H9 (cell line): ENCODE measurements at places on chromosomes 3 and 15. TPM values are rescaled to one million over a fixed set of nuclear protein-coding genes. Genes with fewer than 3 reads are reported as not detected.

DNA sequence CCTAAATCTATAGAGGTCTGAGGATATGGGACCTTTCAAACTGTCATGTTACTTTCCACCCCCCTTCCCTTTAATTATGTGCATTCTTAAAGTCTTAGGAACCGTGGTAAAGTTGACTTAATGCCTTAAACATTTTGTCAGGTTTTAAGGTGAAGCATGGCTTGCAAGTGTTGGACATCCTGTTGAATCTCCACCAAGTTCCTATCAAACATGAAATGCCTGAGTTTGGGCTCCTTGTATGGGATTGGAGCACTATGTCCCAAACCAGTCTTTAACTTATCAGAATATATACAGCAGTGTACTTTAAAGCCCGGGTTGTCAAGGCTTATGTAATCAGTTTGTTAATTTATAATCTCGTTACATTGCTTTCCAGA is 1.1 kb downstream of the SNRK start:
- no peak for DNase-seq

- no peak for DNase-seq
These were observed 201.2 kb downstream of the OPA1 start for GRCh38 chr3:193794002-193794881.

GRCh38 chr3:73954506-73954905 is 329.8 kb upstream of the PDZRN3 start:
- DNase-seq: no peak

The ZNF609 gene
- 38.8 and 45.3 TPM in 2 replicates for total RNA-seq

DNA sequence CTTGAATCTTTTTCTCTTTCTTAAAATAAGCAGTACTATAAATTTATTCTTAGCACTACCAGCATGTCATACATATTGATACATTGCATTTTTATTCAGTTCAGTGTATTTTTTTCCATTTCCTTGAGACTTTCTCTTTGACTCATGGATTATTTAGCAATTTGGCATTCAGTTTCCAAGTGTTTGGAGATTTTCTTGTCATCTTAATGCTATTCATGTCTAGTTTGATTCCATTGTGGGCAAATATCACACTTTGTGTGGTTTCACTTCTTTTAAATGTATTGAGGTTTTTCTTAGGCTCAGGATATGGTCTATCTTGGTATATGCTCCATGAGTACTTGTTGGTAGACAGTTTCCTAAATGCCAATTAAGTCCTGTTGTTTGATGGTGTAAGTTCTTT is 99.5 kb downstream of the CHRNA7 start:
- no peak for DNase-seq

GRCh38 chr3:149660462-149660861 is 2.6 kb upstream of the WWTR1 start:
- DNase-seq: no peak

The MKRN3 gene
- not detected in 2 replicates for total RNA-seq

DNA sequence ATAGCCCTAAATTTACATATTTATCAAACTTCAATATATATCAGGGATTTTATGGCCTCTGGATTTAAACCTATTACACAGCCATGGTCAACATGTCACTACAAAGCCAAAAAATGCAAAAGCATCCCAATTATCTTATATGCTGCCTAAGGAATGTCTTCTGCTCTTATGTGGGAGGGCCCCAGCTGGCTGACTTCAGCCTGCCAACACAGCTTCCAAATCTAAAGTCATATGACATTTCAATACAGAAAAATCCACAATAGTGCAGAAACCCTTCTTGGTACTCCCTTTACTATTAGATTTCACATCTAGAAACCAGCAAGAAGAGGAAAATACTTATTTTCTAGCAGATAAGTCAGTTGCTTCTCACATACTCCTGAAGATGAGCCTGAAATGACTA is 6.4 kb downstream of the PFN2 start:
- DNase-seq: no peak

DNA sequence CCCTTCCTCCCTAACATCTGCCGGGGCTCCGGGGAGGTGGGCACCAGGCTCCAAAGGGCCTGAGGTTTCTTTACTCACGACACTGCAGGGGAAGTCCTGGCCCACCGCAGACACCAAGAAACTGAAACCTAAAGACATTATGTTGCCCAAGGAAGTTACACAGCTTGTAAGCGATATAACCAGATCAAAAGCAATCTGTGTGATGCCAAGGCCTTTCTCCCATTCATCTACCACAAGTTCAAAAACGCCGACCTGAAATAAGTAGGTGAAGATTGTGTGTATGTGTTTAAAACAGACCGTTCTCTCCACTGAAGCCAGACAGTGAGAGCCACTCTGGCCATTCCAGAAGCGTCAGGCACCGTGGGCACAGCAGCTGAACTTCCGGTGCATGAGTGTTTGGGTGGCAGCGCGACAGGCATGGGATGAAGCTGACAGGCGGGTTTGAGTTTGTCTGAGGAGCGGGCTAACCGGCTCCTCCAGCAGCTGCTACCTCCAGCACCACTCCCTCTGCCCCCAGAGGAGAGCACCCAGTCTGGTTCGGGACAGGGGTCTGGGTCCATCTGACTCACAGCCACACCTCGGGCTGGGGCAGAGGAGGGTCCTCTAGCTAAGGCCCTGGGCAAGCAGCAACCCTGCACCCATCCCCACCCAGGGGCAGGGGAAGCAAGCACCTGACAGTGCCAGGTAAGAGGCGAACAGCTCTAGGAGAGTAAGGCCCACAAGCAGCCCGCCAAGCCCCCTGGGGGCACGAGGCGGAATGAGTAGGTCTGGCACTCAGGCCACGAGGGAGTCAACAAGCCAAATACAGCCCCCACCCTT is 1.3 kb downstream of the TNK2 start:
- DNase-seq: no peak
